ENCODE measurements at places on chromosomes 12 and 14.

DNA sequence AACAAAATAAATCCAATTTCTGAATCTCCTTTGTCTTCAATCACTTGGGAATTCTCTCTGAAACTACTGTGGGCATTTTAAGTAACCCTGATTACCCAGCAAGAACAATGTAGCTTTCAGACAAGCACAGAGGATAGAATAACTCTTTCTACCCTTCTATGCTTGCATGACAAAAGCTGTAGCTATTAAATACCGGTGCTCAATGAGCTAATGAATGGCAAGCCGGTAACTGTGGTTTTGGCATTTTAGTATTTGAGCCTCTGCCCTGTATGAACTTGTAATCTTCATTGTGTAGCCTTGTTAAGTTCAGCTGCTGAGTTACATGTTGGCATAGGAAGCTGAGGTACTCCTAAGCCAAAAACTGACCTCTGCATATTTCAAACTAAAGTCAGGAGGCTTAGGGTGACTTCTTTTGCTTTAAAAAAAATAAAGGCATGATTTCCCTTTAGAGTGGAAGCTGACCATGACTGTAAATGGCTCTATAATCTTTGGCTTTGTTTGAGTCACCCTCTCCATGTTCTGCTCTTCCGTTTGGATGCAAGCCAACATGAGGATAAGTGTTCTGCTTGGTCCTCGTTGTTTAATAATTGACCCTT, 171.0 kb upstream of the HIF1A start:
- DNase-seq = no peak

DNA sequence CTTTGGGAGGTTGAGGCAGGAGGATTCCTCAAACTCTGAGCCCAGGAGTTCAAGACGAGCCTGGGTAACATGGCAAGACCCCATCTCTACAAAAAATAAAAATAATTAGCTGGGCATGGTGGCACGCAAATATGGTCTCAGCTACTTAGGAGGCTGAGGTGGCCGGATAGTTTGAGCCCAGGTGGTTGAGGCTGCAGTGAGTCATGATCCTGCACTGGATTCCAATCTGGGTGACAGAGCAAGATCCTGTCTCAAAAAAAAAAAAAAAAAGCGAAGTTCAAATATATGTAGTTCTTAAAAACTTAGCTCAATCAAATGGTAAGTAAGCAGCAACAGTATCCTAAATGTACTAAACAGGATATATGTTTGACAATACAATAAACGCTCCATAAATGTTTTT, 85.5 kb upstream of the SSTR1 start:
- no peak for DNase-seq

DNA sequence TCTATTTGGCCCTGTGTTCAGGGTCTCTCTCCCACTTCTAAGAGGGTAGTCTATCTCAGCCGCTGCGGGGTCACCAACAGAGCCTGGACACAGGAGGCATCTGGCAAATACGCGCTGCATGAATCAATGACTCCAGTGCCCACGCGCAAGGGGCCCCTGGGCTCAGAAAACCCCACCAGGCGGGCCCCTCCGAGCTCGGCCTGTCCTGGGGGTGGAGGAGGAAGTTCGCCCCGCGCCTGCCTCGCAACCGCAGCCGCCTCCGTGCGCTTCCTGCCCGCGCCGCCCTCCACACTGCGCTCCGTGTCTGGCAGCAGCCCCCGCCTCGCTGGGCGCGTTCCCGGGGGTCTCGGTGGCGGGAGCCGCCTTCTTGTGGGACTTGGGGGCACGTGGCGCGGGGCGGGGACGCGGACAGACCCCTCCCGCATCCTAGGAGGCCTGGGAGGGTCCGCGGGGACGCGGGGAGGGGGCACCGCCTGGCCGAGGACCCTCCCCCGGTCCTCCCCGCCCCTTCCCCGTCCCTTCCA, 811 bp upstream of the FBRSL1 start:
- DNase-seq = peak; percentile 52

- no peak for DNase-seq
Measured at GRCh38 chr12:68081561-68081960, 78.0 kb downstream of the IFNG start.
